Fibroblast of upper back skin (primary cell): ENCODE measurements at places on chromosomes 13 and 19.

DNA sequence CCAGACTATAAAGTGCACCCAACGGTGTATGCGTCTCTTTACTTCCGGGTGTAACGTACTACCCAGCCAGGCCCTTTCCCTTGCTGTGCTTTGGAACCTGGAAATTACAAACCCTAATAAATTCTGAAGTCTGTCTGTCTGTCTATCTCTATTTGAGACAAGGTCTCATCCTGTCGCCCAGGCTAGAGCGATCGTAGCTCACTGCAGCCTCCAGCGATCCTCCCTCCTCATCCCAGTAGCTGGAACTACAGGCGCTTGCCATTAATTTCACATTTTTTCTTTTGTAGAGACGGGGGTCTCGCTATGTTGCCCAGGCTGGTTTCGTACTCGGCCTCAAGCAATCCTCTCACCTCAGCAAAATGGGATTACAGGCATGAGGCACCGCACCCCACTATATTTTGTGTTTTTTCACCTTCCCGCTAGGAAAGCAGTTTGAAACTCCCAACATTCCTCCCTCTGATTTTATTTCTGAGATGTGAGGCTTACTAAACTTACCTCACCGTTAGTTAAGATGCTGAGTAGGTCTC is 469 bp upstream of the RNF6 start:
- no peak for DNase-seq

DNA sequence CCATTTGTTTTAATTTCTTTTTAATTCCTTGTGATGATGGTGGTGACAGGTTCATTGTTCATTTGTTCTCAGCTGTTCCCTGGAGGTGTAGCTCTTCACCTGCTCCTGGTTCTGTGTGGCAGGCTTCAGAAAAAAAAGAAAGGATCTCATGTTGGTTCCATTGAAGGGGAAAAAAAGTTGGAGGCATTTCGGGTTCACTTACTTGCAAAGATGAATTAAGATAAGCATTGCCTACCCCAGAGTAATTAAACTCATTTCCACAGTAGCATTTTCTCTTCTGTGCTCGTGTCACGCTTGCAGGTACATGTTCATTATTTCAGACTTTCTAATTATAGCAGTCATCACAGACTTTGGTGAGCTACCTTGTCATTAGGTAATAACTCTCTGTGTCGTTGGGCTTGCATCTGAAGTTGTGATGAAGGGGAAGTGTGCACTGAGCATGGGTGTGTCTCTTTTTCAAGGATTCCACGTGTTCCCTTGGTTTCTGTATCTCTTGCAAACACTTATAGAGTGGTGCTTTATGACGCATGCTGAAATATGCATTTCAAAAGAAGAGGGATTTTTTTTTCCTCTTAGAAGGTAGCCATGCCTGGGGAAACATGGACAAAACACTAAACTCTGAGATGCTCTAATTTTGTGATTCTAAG is 69.1 kb downstream of the MTUS2 start:
- DNase-seq: no peak

GRCh38 chr19:961866-962620 is 22.1 kb upstream of the WDR18 start:
- DNase-seq: no peak

- DNase-seq: no peak
These were observed 123.6 kb downstream of the PCDH9 start for GRCh38 chr13:67106502-67107057.

DNA sequence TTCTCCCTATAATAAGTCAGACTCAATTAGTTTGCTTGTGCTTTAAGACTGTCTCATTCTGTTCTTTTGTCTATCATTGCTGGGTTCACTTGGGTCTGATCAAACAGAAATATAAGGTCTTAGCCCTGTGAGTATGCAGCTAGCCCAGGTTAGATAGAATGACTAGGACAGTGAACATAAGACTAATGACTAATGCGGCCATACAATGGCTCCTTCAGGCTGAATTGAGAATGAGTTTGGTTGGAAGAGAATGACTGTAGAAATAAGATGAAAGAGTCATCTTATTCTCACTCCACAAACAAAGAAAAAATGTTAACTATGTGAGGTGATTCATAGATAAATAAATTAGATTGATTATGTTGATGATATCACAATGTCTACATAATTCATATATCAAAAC is 50.1 kb upstream of the OBI1 start:
- DNase-seq: no peak

GRCh38 chr19:9721861-9722260 is 46.7 kb downstream of the ZNF846 start:
- no peak for DNase-seq

GRCh38 chr19:23070353-23071146 is 46.3 kb upstream of the ZNF730 start:
- DNase-seq: peak; percentile 14

- DNase-seq: no peak
These were observed 235.9 kb downstream of the PCDH20 start for GRCh38 chr13:61179741-61180140.

DNA sequence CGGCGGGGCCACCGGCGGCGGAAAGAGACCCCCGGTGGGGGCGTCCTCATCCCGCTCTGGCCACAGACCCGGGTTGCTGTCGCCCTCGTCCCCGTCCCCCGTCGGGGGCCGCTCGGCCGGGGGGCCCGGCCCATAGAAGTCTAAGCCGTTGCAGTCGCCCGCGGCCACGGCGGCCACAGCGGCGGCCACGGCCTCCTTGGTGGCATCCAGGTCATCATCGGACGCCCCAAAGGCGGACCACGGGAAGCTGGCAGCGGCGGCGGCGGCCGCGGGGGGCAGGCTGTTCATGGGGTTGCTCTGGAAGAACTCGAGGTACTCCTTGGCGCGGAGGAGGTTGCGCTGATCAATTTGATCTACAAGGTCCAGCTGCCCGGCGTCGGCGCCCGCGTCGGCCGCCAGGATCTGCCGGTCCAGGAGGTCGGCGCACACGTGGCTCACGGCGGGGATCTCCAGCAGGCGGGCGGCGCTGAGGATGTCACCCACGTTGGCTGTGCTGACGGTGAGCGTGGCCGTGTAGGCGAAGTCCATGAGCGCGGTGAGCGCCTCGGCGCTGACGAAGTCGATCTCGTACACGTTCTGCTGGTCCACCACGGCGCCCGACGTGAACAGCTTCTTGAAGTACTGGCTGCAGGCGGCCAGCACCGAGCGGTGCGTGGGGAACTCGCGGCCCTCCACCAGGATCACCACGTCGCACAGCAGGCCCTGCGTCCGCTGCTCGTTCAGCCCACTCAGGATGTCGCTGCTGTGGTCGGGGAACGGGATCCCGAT is 12.1 kb downstream of the ZBTB7A start:
- no peak for DNase-seq

GRCh38 chr13:46685006-46685730 is 111.8 kb downstream of the ESD start:
- DNase-seq: no peak

DNA sequence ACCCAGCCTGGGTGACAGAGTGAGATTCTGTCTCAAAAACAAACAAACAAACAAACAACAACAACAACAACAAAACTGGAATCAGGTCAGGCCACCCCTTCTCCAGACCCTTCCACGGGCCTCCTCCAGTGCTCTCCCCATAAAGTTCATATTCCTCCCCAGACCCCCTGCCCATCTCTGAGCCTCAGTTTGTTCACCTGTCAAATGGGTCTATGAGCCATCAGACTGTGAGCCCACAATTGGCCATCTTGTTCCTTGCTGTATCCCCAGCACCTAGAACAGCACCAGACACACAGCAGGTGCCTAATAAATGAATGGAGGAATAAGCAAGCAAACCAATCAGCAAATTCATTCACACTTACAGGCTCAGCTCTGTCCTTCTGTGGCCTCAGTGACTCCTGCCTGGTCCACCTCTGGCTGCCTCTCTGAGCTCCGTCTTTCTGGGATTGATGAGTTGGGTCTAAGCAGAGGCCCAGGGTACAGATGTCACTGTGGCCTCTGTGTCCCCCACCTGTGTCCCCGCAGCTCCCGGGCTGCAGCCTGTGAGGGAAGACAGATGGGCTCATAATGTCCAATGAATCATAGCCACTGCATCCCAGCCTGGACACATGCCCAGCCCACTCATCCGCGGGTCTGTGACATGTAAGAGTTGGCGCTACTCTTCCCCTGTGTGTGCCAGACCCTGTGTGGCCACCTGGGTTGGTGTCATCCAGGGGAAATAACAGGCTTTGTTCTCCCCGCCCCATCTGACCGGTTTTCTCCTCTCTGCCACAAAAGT is 19.6 kb upstream of the PTPRS start:
- DNase-seq: peak; percentile 50

GRCh38 chr19:4140237-4140711 is 13.2 kb upstream of the CREB3L3 start:
- DNase-seq: peak; percentile 58

GRCh38 chr19:8569066-8569771 is 8.0 kb downstream of the MYO1F start:
- DNase-seq: peak; percentile 94

- no peak for DNase-seq
These were observed 17.3 kb downstream of the SIGLEC8 start for GRCh38 chr19:51440846-51441409.

DNA sequence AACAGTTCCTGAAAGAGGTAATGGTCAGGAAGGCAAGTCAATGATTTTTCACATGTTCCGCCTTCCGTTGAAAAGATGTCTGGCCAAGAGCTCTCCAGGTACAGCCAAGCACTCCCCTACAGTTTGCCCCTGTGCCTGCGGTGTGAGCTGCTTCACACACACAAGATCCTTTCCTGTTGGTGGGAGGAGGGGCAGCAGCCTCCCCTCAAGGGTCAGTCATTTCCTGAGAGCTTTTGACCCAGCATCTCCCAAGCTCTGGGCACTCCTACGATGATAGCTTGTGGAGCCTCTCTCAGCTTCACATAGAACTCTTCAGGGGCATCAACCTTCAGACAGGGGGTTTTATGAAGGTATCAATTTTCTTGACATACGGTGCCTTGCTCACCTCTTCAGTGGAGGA is 86.9 kb downstream of the DOCK9 start:
- no peak for DNase-seq

- no peak for DNase-seq
These were observed 37.4 kb upstream of the ZNF724 start for GRCh38 chr19:23287620-23288019.

- no peak for DNase-seq
These were observed 37.4 kb downstream of the ZNF787 start for GRCh38 chr19:56083668-56084067.

DNA sequence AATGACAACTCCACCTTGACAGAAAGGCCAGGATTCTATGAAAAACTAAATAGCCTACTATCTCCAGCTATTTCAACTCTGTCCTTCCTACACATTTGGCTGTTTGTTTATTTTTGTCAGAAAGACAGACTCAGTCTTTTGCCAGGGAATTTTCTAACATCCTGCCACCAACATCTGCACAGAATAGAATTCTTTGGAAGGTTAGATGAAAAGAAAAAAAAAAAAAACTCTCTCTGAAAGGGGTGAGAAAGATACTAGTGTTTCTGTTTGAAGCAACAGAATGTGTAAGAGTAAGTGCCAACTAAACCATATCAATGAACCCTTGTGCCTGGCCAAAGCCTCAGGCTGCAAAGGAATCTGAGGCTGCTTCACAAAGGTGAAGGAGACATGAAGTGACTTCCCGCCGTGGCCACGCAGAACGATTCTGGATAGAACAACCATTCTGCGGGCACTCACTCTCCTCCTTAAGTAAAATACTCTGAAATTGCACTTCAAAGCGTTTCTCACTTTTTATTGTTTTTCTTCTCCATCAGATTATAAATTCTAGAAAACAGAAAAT is 498.2 kb downstream of the IRS2 start:
- DNase-seq: no peak

DNA sequence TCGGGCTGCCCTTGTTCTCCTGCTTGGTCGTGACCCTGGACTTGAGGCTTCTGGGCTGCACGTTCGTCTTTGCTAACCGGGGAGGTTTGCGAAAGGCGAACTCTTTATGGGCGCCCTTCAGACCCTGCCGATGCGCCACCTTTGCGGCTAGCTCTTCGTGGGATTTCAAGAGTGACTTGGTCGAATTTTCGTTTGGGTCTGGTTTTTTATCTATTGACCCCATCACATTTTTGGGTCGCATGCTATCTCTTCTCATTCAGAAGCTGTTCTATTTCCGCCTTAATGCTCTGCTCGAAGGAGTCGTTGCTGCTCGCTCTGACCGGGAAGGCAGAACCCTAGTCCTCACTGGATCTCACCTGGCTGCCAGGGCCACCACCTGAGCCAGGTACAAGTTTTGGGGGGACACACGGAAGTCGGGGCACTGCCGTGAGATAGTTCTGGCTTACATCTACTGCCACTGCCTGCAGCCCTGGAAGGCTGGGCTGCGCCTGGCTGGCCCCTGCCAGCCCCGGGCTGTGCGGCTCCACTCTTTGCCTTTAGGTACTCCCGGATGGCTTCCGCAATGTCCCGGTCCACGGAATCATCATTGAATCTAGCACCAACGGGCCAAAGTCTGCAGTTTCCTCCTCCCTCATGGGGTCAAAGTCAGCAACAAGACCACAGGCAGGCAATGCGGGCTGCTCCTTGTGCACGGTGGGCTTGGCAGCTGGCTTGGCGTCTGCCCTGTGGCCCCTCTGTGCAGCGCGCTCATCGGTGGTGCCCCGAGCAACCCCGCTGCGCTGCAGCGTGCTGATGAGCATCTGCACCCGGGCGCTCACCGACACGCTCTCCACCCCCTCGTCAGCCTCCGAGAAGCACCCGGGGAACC is 16.2 kb downstream of the RB1 start:
- no peak for DNase-seq

DNA sequence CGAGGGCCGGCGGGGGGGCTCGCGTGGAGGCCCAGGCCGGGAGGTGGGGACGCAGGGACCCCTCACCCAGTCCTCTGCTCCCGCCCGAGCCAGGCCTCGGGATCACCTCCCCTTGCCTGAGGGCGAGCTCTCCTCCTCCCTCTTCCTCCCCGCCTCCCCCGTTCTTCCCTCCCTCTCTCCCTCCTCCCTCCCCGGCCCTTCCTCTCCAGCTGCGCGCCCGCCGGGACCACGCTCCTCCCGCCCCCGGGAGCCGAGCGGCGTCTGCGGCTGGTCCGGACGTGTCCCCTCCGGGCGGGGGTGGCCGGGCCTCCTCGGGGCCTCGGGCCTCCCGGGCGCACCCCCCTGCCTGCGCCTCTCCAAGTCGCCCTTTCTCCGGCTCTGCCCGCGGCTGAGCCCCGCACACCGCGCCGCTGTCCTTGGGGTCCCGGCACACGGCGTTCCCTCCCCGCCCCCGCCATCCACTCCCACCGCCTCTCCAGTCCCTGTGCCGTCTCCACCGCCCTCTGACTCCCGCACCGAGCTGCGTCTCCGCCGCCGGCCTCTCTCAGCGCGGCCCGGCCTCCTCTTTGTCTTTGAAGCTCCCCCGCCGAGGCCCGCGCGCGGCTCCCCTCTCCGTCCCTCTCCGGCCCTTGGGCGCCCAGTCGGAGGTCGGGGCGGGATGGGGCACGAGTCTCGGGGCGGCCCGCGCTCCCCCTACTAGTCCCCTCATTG is 5.7 kb downstream of the SOX1 start:
- no peak for DNase-seq

DNA sequence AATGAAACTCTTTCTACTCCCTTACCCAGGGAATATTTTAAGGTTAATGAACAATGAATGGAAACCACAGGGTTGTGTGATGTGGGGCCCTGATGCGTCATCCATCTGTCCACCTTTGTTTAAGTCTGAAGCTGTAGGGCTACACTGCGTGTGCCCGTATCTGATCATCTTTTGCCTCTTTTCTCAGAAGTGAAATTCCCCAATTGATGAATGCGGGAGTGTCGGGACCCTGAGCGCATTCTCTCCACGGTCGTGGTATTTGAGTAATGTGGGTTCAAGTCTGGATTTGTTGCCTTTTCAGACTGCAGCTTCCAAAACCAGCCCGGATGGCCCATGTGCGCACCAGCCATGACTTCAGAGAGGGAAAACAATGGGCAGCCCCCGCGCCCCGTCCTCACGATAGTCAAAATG is 112.3 kb downstream of the COL4A2 start:
- no peak for DNase-seq

- no peak for DNase-seq
These were observed 20.8 kb upstream of the ZNF835 start for GRCh38 chr19:56692206-56692895.

GRCh38 chr13:48574041-48574796 is 41.3 kb upstream of the RCBTB2 start:
- DNase-seq: no peak
